ENCODE measurements at places on chromosomes 1 and 21.

GRCh38 chr1:227567256-227567655 lies 3.9 kb downstream of the ZNF678 start:
- no peak for DNase-seq

DNA sequence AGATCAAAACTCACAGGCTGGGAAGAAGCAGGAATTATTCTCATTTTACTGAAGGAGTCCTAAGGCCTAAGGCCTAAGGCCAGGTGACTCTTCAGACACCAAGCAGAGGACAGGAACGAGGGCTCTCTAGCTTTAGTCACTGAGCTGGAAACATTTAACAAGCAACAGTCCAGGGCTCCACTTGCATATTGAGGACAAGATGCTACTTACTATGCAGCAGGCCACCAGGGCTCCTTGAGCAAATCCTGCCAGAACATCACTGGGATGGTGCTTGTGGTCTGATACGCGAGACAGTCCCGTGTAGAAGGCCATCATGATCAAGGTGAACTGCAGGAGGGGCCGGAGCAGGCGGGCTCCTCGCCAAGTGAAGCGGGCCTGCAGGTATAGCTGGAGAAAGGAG lies 67.6 kb downstream of the PLPP3 start:
- no peak for DNase-seq

DNA sequence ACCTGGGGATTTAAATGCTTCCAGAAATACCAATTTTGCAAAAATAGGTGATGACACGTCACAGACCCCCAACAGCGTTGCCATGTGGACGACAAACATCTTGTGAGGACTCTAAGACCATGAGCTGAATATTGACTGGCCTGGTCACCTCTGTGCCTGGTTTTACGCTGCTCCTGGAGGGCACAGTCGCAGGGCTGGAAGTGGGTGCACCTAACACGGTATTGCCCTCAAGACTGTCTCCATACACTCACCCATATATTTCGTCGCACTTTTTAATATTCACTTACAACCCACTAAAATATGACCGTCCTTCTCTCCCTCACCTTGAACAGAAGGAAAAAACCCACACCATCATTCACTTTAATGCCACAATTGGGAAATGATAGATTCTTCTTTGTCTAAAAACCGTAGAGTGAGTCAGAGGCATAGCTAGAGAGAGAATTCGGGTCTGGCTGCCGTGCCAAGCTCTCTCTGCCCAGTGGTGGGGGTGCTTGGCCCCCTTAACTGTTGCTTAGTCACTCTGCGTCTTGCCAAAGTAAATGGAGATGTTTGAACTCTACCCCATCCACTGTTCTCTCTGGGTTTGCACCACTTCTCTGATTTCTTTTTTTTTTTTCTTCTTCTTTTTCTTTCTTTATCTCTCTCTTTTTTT lies 40.8 kb upstream of the UTS2 start:
- no peak for DNase-seq

GRCh38 chr21:33840771-33841170 lies 74.8 kb downstream of the ATP5PO start:
- DNase-seq = no peak

DNA sequence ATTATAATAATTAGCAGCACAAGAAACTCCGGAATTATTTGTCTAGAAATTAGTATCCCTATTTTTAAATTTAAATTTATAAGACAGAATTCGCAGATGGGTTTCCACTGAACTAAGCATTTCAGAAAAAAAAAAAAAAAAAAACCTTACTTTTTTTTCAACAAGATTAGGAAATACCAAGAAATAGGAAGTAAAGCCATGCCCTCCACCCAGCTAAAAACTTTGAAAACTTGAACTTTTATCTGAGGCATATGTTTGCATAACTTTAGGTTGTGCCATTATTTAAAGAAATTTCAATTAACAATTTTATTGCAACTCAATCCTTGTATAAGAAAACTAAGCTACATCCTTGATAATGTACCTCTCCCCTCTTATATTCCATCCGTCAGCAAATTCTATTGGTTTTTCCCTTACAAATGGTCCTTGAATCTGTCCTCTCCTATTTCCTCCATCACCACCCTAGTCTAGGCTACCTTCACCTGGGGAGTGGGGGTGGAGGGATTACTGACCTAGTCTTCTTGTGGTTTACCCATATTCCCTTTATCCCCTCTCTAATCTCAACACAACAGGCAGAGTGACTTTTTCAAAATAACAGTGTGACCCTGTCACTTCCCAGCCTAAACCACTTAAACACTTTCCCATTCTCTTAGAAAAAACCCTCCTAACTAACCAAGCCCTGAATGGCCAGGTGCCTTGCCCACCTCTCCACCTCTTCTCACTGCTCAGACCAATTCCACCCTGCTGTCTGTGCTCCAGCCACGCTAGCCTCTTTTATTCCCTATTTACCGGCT lies 1.4 kb upstream of the EVI5 start:
- no peak for DNase-seq

DNA sequence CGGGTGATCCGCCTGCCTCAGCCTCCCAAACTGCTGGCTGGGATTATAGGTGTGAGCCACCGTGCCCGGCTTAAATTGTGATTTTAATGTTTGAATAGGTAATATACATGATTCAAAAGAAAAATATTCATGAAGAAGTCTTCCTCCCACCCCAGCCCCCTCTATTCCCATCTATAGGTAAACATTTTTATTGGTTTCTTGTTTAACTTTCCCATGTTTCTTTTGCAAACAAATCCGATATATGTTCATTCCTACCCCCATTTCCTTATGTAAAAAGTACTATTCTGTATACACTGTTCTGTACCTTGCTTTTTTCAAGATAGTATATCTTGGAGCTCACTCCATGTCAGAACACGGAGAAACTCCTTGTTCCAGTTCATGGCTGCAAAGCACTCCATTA lies 23.2 kb downstream of the RPS6KA1 start:
- no peak for DNase-seq

DNA sequence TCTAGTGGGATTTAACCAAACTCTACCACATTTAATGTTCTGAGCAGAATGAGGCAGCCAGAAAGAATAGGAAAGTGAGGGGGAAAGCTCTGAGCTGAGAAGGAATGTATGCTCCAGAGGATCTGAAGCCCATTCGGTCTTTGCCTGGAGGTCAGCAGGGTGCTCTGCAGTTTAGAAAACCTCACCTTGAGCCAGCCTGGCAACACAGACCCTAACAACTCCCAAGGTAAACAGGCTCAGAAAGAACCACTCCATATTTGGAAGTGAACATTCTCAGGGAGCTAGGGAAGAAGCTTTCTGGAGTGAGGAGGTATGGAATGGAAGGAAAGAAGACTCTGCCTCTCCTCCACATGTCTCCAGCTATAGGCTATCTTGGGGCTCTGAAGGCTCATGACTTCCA lies 398.8 kb downstream of the SEC16B start:
- DNase-seq = no peak

DNA sequence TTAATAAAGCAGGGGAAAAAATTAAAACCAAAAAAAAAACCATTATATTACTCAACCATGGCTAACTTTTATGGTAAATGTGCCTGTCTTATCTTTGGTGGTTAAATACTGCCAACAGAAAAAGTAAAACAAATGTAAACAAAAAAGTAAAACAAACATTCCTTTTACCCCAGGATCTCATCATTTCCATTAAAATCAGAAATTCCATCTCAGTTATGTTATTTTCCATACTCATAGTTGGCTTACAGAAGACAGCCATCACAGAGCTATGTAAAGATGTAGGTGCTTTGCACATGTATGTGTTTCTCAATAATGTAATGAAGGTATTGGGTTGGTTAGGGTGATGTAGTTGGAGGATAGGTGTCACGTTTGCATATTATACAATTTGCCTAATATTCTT lies 185.0 kb downstream of the KCNK2 start:
- no peak for DNase-seq

GRCh38 chr1:53581476-53581875 lies 122.3 kb downstream of the DMRTB1 start:
- DNase-seq = no peak

DNA sequence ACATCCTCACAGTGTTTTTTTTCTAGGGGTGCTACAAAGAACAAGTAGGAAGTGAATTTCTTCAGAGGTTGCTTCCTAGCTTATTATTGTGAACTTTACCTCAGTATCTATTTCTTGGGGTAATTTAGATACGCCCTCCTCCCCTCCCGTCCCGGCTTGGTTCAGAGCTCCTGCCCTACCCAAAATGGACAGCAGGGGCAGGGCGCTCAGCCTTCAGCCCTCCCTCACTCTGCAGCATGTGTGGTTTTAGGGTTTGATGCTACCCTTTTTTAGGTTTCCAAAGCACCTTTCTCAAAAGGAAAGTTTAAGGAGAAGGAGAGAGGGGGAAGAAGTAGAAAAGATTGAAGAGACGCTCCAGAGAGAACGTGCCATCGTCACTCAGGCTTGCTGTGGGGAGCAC lies 16.9 kb upstream of the POGK start:
- DNase-seq = no peak

DNA sequence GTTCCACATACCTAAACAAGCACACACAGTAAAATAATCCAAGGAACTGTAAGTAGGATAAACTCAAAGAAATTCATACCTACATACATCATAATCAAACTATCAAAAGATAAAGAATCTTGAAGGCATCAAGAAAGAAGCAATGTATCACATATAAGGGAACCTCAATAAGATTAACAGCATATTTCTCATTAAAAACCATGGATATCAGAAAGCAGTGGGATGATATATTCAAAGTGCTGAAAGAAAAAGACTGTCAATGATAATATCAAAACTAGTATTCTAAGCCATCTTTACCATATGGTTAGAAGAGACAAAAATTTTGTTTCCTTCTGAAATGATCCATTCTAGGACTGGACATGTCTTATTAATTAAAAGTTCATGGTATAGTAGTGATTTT lies 37.1 kb upstream of the ADAM30 start:
- no peak for DNase-seq

DNA sequence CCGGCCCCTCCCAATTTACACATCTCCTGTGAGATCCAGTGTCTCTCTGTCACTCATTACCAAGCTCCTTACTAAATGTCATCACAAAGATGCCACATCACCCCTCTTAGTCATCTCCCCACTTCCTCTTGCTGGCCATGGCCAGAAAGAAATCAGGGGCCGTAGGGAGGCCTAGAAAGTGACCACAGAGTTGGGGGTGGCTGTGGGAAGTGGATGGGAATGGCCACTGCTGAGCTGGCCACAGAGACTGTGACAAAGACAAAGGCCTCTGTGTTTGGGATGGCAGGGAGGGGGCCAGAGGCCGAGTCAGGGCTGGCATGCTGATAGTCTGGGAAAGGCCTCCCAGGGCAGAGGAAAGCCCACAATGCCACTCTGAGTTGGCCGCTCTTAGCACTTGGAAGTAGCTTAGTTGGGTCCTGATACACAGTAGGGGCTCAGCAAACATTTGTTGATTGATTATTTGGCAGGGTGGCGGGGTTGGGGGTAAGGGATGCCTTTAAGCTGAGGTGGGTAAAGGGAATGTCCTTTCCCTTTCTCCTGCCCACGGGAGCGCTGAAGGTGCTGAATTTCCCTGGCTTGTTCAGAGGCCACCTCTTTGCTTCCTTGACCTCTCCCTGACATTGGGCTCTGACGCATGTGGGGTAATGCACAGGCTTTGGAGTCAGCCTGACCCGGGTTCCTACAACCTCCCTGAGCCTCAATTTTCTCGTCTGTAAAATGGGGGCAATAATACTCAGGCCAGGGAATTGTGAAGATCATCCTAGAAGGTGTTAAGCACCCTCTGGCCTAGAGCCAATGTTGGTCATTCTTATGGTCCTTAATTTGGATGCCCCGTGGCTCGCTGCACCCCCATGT lies 13.2 kb downstream of the NAV1 start:
- DNase-seq = no peak

- no peak for DNase-seq
Observed at GRCh38 chr21:14600569-14601297, 54.6 kb upstream of the SAMSN1 start.

DNA sequence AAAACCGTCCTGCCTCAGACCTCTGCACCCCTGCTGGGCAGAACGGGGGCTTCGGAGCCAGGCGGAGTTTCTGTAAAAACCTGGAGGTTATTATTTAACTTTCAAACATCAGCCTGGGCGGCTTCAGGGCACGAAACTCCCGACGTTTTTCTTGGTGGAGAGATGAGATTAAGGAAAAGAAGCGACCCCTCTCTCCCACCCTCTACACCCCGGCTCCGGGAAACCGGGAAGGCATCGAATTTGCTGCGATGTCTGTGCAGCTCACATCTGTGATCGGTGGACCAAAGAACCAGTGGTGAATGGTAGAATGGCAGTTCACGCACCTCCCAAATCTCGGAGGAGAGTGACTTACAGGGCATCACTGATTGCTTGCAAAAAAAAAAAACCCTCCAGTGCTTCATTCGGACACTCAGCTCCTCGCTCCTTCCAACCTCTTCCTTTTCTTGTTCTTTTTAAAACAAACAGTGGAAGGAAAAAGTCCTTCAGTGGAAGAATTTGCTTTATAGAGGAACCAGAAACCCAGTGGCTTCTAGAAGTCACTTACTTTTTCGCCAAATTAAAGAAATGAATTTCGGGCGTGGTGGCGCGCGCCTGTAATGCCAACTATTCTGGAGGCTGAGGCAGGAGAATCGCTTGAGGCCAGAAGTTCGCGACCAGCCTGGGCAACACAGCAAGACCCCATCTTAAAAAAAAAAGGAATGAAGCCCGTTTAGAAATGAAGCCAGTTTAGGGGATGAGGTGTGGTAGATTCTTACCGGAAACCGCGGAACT lies 884 bp downstream of the PHACTR4 start:
- no peak for DNase-seq

GRCh38 chr1:204198348-204199340 lies 2.4 kb upstream of the KISS1 start:
- no peak for DNase-seq

GRCh38 chr1:198031086-198031485 lies 113.9 kb downstream of the LHX9 start:
- no peak for DNase-seq

- DNase-seq = no peak
Observed at GRCh38 chr1:44401256-44402228, 3.5 kb upstream of the RNF220 start.

DNA sequence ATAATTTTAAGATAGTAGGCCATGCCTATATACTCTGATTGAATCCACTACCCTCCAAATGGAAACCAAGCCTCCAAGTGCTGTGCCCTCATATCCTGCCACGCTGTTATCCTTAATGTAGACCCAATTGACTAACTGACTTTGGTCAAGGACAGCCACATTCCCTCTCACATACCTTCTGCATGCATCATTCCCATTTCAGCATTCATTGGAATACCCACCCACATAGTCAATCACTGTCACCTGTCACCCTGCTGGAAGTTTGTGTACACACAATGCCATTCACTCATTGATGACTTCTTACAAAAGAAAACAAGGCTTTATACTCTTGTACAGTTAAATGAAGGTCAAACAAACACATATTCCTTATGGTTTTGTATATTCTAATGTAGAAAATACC lies 221.1 kb upstream of the PBX1 start:
- no peak for DNase-seq

Data from forelimb muscle (tissue), 1 donor.